Right ventricle myocardium superior (tissue), 1 donor: ENCODE measurements at places on chromosomes 4 and X. TPM values are rescaled to one million over a fixed set of nuclear protein-coding genes. Genes with fewer than 3 reads are reported as not detected.

DNA sequence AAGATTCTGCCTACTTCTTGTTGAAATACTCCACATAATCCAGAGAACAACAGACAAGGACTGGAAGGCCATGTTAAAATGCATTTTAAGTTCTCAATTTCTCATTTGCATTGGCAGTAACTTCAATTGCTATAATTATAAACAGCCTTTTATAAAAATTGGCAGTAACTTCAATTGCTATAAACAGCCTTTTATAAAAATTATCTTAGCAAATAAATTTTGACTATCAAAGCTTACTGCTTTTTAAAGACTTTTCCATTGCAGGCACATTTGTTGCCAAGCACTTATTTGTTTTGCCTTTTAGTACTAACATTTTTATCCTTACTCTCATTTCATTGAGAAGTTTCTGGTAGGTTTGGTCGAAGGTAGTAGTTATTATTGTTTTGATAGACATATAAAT lies 17.8 kb downstream of the SCFD2 start:
- no peak for DNase-seq

JCHAIN gene
- total RNA-seq: 4.4 TPM

MAGED4B gene
- total RNA-seq: 0.67 TPM

MAGEB2 gene
- total RNA-seq: not detected

DNA sequence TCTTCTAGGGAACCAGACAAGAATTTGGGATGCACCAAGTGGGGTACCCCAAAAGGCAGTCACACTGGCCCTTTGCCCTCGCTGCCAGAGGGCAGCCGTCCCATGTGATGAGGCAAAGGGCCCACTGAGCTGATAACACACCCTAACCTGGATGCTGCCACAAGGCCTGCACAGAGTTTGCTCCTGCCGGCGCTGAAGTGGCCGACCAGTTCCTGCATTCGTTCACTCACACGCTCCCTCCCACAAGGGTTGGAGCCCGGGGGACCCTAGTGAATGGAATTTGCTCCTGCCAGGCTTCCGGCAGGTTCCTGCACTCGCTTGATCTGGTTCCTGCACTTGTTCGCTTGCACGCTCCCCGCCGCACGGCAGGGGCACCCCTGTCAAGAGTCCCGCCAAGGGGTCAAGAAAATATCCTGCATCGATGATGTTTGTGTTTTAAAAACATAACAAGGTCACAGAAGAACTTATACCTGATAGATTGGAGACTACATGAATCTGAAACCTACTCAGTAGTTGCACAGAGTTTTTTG lies 296.4 kb upstream of the VCX start:
- DNase-seq: no peak
